ENCODE measurements at places on chromosomes 7 and 10. TPM values are rescaled to one million over a fixed set of nuclear protein-coding genes. Genes with fewer than 3 reads are reported as not detected.

DNA sequence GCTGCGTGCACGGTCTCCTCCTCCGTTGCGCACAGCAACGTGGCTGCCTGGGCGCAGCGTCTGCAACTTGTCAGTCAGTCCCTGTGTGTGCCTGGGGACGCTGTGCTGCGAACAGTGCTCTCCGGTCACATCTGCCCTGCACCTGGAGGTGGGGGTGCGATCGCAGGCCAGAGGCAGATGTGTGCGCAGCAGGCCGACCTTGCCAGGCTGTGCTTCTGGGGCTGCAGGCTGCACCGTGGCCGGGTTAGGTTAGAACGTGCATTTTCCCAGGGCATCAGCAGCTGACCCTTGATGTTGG is 8.2 kb upstream of the GET4 start:
- DNase-seq = no peak

DNA sequence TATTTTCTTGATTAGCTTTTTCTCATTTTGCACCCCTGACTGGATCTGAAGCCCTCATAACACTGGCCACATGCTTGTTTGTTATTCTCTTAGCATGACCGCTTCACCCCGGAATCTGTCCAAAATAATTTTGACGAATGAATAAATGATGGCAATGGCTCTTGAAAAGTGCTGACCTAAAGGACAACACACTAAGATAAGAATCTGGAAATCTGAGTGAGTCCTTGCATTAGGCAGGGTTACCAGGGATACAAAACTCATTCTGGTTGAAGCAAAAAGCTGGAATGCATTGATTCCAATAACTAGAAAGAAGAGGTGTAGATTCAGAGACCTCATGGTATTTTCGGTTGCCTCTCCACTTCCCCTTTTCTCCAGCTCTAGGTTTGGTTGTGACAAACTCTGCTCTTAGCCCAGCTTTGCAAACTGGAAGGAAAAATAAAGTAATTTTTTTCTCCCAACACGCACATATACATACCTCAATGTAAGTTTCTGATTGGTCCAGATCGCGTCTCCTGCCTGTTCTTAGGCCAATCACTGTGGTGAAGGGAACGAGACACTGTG is 157.4 kb downstream of the SKIDA1 start:
- DNase-seq = no peak

LOXL4 gene
- not detected for total RNA-seq

ZC3HAV1L gene
- 1.8 TPM for total RNA-seq

Data from B cell (primary cell).